Activated CD4-positive, alpha-beta T cell treated with anti-CD3 and anti-CD28 coated beads, Interleukin-2, amount 10 ng/mL, durations not matched to agents 7 days and 5 days (primary cell): ENCODE measurements at places on chromosomes 2 and 18.

GRCh38 chr2:23530206-23530908 lies 145.4 kb downstream of the KLHL29 start:
- DNase-seq, result no peak
- H3K27ac ChIP-seq, result peak overlapping the region; percentile 73
- peaks cover 2% of the 10 kb centered on the region for H3K36me3 ChIP-seq
- H3K27me3 ChIP-seq, result no peaks in the 10 kb centered on the region
- peaks cover 45% of the 10 kb centered on the region for H3K4me1 ChIP-seq
- no peak overlapping the region for H3K4me3 ChIP-seq

- peaks cover 4% of the 10 kb centered on the region for H3K27me3 ChIP-seq
- no peak overlapping the region for H3K27ac ChIP-seq
- H3K4me3 ChIP-seq, result no peak overlapping the region
- no peaks in the 10 kb centered on the region for H3K4me1 ChIP-seq
- no peak for DNase-seq
- H3K36me3 ChIP-seq, result no peaks in the 10 kb centered on the region
Observed at GRCh38 chr18:54843314-54843713, 15.0 kb downstream of the RAB27B start.

DNA sequence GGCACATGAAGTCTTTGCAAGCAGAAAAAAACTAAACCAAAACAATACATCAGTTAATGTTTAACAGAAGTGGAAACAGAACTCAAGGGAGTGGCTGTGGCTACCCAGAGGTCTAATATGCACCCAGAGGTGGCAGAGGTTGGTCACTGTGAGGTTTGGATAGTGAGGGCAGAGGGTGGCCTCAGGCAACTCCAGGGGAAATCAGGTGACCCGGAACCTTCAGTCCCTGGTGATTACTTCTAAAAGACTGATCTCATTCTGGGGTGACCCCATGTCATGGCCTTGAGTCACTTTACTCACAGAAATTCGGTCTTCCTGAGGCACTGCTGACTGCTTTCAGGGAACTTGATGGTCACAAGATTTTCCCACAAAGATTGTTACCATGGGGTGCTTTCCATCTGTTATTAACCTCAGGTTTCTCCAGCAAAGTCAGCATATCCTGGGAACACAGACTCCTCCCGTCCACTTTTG lies 99.4 kb downstream of the TMEM17 start:
- H3K27me3 ChIP-seq, result no peaks in the 10 kb centered on the region
- DNase-seq, result no peak
- H3K4me3 ChIP-seq, result no peak overlapping the region
- H3K27ac ChIP-seq, result no peak overlapping the region

GRCh38 chr2:3598912-3599854 lies 4.3 kb downstream of the COLEC11 start:
- H3K27me3 ChIP-seq, result no peaks in the 10 kb centered on the region
- H3K36me3 ChIP-seq, result no peaks in the 10 kb centered on the region
- no peak overlapping the region for H3K27ac ChIP-seq
- H3K4me3 ChIP-seq, result no peak overlapping the region
- peaks cover 15% of the 10 kb centered on the region for H3K4me1 ChIP-seq

DNA sequence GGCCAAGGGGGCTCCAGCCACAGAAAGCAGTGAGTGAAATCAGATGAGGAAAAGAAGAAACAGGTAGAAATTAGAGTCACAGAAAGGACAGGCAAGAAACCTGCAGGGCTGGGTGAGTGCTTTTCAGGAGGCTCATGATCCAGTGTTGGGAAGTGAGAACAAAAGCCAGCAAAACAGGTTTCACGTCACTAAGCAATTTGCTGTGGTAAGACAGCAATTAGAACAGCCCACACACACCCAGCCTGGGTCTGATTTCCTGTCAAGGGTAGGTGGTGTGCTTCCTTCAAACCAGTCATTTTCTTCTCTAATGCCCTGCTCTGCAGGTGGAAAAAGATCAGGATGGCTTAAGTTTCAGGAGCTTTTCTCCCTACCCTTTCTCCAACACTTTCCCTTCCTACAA lies 52.9 kb upstream of the XDH start:
- no peak overlapping the region for H3K4me3 ChIP-seq
- H3K27ac ChIP-seq, result no peak overlapping the region
- no peak for DNase-seq
- H3K4me1 ChIP-seq, result no peaks in the 10 kb centered on the region
- peaks cover 3% of the 10 kb centered on the region for H3K27me3 ChIP-seq

DNA sequence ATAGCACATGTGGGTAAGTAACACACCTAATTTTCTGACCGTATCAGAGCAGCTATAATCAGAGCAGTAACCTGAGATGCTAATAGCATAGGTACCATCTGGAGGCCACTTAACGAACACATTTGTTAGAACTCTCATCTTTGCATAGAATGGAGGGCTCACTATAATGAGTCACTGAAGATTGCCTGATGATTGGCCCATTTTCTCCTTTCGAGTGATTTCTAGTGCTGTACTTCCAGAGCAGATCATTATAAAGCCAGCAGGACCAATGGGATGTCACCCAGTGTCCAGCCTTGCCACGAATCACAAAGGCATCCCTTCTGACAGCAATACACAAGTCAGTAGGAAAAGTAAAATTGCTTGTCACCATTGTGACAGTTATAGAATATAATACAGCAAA lies 81.7 kb upstream of the REV1 start:
- no peaks in the 10 kb centered on the region for H3K27me3 ChIP-seq
- no peak for DNase-seq
- no peaks in the 10 kb centered on the region for H3K36me3 ChIP-seq
- no peak overlapping the region for H3K27ac ChIP-seq

DNA sequence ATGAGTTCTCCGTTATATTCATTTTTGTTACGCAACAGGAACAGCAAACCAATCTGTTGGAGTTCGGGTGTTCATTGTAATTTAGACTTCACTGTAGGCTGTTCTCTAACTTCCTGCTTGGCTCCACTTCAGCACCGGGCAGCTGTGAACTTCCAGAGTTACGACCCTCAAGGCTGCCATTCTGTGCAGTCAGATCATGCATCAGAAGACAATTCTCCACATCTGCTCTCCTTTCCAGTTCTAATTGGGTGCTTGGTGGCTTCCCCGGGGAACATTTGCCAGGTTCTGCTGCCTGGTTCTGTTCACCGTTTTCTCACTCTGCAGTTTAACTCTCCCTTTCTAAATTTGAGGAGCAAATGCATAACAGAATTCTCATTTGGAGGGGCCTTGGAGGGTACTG lies 237.7 kb downstream of the NYAP2 start:
- no peak overlapping the region for H3K27ac ChIP-seq
- H3K27me3 ChIP-seq, result peaks cover 21% of the 10 kb centered on the region
- no peak for DNase-seq
- no peaks in the 10 kb centered on the region for H3K4me1 ChIP-seq
- no peaks in the 10 kb centered on the region for H3K36me3 ChIP-seq

DNA sequence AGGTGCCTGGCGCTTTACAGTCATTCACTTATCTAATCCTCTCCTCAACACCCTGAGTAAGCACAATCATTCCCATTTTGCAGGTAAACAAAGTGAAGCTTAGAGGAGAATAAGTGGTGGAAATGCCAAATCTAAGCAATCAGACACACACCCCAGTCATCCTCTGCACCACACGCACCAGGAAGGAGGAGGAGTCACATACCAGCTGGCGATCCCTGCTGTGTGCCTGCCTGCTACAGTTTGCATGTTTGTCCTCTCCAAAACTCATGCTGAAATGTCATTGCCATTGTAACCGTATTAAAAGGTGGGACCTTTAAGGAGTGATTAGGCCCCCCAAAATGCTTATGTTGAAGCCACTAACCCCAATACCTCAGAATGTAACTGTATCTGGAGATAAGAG lies 93.7 kb downstream of the LOXHD1 start:
- H3K4me1 ChIP-seq, result no peaks in the 10 kb centered on the region
- DNase-seq, result no peak
- H3K27ac ChIP-seq, result no peak overlapping the region
- no peaks in the 10 kb centered on the region for H3K36me3 ChIP-seq
- H3K27me3 ChIP-seq, result peaks cover 2% of the 10 kb centered on the region

DNA sequence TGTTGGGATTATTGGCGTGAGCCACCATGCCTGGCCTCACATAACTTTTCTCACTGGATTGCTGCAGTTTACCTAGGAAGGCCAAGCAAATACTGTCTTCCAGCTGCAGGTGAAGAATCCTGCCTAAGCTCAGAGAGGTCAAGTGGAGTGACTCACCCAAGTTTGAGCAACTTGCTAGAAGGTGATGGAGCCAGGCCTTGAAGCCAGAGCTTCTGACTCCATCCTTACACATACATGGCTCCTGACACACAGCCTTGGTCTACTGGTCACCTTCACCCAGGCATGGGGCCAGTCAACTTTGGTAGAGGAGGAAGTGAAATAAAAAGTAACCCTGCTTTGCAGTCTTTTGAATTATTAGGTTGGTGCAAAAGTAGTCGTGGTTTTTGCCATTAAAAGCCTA lies 93.5 kb downstream of the VWA3B start:
- no peaks in the 10 kb centered on the region for H3K36me3 ChIP-seq
- no peak overlapping the region for H3K27ac ChIP-seq
- H3K4me1 ChIP-seq, result no peaks in the 10 kb centered on the region

DNA sequence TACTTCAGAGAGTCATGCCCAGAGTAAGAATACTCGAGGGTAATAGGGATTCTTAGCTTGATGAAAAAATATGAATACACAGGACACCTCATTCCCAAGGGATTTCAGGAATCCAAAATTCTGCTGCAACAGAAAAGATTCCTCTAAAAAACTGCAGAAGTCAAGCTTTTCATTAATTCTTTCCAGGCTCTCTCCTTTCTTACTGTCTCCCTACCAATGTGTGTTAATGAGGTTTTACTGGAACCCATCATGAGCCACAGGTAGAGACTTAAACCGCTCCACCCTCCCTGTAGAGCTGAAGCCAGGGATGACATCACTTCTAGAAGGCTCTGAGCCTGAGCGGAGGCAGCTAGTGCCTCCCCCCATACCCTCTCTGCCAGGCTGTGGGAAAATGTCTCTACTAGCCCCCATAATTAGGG lies 3.4 kb downstream of the SDC1 start:
- no peak overlapping the region for H3K4me3 ChIP-seq
- no peak overlapping the region for H3K27ac ChIP-seq
- DNase-seq, result no peak
